Stimulated activated CD4-positive, alpha-beta T cell treated with anti-CD3 and anti-CD28 coated beads, Interleukin-12 subunit alpha, Interleukin-12 subunit beta, amount 100 ng/mL, for 24 hours (primary cell): ENCODE measurements at places on chromosomes 5 and 9.

- DNase-seq, result no peak
Observed at GRCh38 chr5:95181644-95182043, 103.2 kb downstream of the MCTP1 start.

DNA sequence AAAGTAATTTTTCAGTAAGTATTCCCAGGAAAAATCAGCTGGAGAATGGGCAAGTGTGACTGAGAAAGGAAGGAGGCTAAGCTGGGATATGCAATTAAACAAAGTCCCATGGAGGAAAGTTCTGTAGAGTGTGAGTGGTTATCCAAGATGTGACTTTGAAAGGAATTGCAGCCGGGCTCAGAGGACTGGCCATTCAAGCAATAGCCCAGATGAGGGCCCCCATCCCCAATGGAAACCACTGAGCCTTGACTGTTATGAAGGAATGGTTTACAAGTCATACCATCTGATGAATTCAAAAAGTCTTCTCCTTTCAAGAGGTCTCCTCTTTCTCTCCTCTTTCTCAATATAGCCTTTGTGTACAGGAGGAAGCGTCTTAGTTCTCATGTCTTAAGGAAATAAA, 6.5 kb downstream of the LVRN start:
- DNase-seq, result no peak

DNA sequence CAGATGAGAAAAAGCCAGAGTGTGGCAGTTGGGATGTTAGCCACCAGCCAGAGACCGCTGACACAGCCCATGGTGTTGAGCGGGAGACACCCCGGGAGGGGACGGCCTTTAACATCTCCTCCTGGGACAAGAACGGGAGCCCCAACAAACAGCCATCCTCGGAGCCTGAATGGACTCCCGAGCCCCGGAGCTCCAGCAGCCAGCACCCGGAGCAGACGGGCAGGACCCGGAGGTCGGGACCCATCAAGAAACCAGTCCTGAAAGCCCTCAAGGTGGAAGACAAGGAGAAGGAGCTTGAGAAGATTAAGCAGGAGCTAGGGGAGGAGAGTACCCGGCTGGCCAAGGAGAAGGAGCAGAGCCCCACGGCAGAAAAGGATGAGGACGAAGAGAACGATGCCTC, 28.0 kb upstream of the POMT1 start:
- DNase-seq, result no peak

DNA sequence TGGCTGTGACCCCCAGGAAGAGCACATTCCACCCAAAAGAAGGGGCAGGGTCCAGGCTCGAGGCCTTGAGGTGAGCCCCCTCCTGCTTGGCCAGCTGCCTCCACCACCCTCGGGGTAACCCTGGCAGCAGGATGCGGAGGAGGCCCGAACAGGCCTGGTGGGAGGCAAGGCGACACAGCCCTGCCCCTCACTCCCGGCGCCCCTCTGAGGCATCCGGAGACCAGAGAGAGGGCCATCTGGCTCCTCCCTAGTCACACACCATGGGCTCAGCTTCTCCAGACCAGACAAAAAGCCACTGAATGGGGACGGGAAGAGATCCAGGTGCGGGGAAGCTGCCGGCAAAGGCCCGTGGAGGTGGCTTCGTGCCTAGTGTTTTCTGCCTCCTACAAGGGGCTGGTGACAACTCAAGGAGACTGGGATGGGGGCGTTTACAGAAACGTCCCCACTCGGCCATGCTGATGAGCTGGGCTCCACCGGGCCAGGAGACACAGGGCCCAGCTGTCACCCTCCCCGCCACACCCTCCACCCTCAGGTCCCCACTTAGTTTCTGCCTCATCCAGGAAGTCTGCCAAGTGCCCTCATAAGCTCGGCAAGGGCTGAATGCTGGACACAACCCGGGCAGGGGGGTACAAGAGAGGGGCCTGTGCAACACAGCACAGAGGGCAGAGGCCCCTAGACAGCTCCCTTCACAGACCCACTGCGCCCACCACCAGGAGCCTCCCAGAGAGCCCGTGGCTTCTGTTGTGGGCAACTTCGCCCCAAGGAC, 41.9 kb downstream of the NACC2 start:
- no peak for DNase-seq

GRCh38 chr5:11520241-11520930, 383.9 kb downstream of the CTNND2 start:
- DNase-seq, result no peak

- DNase-seq, result no peak
Observed at GRCh38 chr9:4762886-4763541, 22.0 kb upstream of the AK3 start.

- no peak for DNase-seq
Observed at GRCh38 chr5:64958757-64959391, 190.1 kb downstream of the CWC27 start.

GRCh38 chr5:180304431-180305375, 12.8 kb upstream of the MAPK9 start:
- no peak for DNase-seq

DNA sequence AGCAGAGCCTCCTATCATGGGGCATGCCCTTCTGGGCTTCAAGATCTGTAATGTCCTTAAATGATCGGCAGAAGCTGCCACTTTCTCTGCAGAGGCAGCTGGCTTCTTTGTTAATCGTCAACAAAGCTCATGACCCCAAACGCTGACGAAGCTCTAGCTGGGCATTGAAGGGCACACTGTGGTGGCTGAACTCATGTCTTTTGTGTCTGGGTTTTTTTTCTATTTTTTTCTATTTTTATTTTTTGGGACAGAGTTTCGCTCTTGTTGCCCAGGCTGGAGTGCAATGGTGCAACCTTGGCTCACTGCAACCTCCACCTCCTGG, 65.2 kb upstream of the ASS1 start:
- no peak for DNase-seq

- DNase-seq, result no peak
Observed at GRCh38 chr5:158451203-158451992, 592.5 kb upstream of the CLINT1 start.

GRCh38 chr5:20266066-20266465, 278.1 kb upstream of the CDH18 start:
- no peak for DNase-seq

GRCh38 chr5:177490311-177490991, 7.0 kb downstream of the PDLIM7 start:
- no peak for DNase-seq

DNA sequence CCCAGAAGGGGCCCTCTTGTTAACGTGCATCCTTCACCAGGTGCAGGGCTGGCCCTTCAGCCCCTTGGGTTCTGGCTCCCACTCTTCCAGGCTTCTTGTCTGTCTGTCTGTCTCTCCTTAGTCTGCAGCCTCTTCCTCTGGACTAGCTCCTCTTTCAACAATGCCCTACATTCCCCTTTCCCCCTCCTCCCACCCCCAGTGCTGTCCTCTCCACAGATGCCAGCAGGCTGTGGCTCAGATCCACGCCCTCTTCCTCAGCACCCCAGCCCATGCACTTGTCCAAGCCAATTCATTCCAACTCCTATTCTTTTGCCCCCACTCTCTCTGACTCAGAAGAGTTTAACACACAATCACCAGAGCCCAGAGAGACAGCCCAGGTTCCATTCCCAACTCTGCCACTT, 45.2 kb upstream of the ALDH1B1 start:
- DNase-seq, result no peak

GRCh38 chr5:14385019-14385418, 196.6 kb upstream of the OTULINL start:
- DNase-seq, result no peak

DNA sequence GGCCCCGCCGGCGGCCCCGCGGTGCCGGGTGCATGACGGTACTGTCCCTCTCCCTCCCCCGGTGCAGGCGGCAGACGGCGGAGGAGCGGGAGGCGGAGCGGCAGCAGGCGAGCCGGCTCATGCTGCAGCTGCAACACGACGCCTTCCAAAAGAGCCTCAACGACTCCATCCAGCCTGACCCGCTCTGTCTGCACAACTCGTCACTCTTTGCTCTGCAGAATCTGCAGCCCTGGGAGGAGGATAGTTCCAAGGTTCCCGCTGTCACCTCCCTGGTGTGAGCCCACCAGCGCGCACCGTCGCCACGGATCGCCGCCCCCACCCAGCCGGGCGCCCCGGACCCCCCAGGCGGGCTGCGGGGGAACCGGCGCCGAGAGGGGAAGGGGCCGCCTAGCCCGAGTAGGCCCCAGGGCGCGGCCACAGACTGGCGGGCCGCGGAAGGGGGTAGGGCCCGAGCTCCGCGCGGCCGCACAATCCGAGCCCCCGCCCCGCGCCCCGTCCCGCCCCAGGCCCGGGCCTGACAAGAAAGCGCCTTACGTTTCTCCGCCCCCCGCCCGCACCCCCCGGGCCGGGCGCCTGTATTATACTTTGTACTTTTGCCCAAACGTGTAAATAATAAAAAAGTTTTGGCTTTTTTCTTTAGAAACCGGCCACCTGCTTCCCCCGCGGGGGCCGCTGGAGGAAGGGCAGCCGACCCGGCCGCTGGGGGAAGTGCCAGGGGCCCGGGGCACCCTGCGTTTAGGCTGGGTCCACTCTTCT, 2.5 kb downstream of the TLX3 start:
- DNase-seq, result no peak

GRCh38 chr5:102701748-102702147, 53.4 kb upstream of the PAM start:
- DNase-seq, result no peak

DNA sequence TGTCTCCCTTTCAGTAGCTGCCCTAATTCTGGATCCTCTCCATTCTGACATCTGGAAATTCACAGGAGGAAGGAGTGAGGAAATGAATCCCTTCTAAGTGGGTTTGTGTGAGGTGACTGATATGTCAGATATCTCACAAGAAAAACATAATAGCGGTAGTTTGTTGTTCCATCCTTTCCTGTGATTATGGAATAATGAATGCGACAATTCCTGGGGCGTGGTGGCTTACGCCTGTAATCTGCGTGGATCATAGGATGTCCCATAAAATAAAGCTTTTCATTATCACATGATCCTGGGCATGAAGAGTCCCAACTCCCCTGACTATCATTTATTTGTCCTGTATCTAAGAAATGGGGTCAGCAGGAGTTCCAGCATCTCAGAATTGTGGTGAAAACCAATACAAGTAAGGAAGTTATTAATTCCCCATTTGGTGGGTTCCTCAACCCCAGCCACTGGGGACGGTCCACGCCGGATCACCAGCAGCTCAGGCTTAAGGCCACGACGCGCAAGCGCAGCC, 375 bp upstream of the C5orf24 start:
- DNase-seq, result no peak

- no peak for DNase-seq
Observed at GRCh38 chr5:115737452-115737851, 79.0 kb downstream of the CDO1 start.

DNA sequence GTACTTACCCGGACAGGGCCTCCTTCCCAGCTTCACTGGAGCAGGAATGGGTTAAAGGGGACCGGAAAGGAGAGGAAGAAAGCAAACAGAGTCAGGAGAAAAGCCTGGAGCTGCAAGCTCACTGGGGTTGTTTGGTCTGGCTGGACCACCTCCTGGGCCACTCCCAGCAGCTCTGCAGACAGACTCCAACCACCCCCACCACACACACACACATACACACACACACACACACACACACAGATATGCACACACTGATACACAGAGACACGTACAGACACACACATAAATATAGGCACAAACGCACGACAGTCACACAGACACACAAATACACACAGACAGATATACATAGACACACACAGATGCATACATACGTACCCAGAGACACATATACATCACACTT, 34.9 kb upstream of the SYNPO start:
- no peak for DNase-seq

GRCh38 chr5:94702729-94703128, 84.3 kb downstream of the SLF1 start:
- no peak for DNase-seq

- no peak for DNase-seq
Observed at GRCh38 chr5:91159647-91160046, 223.5 kb downstream of the ARRDC3 start.

DNA sequence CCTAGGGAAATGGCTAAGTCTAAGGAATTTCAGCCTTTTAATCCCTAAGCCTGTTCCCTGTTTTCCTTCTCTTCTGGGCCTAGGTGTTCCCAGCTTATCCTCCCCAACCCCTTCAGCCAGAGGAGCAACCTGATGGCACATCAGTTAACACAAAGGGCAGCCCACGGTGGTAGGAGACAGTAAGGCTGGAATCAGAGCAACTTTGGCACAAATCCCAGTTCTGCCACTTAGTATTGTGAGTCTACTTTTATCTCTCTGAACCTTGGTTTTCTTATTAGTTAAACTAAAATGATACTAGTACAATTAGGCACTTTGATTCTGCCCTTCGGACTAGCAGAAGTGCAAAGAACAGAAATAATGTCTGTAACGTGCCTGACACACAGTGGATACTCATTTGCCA, 246.8 kb downstream of the SAXO1 start:
- no peak for DNase-seq
